ENCODE measurements at places on chromosomes 12 and 14.

GRCh38 chr12:125773033-125773640 is 707.9 kb downstream of the AACS start:
- no peak for DNase-seq

DNA sequence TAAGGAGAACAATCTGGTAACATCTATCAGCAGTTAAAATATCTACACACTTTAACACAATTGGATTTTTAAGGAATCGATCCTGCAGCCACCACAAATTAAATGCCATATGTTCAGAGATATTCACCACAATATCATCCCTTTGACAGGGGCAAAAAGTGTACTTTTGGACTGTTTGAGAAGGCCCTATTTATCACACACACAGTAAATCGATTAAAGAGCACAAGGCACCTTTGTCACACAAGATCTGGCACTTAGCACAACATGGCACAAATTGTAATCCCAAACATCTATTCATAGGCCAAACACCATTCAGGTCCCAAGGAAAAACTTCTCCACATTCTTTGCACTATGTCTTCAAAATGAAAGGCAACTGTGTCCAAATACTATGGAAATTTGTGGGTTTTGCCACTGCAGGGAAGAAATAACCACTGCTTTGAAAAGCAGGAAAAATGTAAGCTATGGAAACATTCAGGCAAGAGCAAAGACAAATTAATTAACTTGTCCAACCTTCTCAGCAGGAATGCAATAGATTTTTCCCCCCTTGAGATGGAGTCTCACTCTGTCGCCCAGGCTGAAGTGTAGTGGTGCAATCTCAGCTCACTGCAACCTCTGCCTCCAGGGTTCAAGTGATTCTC is 282.5 kb upstream of the TMPO start:
- no peak for DNase-seq

DNA sequence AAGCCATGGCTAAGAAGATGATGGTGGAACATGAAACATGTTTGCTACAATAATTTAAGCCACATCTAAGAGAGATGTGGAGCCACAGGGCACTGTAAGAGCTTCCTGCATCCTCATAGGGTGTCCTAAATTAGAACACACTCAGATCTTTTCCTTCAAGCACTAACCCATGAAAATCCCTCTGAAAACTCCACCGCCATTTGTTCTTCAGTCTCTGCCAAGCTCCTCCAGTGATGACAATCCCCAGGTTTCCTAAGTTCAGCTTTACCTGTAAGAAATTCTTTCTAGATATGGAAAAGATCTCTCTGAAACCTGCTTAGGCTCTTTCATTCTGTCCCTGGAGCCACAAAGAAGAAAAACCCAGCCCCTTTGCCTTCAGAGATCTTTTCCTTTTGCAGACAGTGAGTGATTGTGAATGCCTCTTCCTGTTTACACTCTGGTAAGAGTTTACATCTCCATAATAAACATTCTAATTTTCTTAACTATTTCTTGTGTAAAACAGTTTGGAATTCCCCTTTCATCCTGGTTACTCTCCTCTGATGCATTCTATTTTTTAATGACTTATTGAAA is 907.2 kb downstream of the VRK1 start:
- DNase-seq: no peak

DNA sequence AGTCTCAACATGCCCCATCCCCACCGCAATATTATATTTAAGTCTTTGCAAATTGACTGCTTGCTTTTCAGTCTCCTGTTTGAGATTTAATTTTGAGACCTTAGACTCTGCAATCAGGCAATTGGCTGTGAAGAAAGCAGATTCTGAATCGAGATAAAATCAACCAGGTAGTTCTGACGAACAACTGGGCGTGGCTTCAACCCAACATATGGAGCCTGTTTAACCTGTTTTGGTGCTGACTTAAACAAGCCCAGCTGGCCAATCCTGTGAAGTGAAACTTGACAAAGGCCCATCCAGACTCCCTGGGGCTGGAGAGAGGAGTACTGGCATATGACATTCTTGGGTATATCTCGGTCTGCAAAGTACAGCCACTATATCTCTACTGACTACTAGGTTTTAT is 9.8 kb upstream of the CIPC start:
- no peak for DNase-seq

- DNase-seq: no peak
These were observed 459.7 kb downstream of the GXYLT1 start for GRCh38 chr12:41684997-41685396.

DNA sequence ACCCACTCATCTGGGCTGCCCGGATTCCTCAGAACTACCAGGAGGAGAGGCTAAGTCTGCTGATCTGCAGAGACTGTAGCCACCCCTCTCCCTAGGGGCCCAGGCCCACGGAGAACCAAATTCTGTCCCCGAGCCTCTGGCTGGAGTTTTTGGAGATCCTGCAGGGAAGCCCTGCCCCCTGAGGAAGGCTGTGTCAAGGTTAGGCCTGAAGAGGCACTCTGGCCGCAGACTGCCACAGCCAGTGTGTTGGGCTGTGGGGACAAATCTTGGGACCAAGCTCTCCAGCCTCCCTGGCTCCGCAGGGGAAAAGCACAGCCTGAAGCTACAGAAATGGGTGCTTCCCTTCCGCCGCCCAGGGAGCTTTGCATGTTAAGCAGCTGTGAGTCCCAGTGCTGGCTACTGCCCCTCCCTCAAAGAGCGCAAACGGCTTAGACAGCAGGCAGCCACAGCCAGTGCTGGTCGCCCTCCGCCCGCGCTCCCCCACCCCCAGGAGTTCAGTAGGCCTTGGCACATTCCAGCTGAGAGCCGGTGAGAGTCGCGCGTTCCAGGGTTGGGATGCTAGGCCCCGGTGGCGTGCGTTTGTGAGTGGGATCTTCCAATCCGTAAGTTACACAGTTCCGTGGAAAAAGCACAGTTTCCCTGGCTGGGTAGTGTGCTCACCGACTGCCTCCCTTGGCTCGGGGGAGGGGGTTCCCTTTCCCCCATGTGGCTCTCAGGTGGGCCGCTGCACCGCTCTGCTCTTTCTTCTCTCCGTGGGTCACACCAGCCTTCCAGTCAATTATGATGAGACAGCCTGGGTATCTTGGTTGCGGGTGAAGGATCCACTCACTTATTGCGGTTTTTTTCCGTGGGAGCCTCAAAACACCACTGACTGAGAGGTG is 13.2 kb downstream of the CLEC4E start:
- no peak for DNase-seq

DNA sequence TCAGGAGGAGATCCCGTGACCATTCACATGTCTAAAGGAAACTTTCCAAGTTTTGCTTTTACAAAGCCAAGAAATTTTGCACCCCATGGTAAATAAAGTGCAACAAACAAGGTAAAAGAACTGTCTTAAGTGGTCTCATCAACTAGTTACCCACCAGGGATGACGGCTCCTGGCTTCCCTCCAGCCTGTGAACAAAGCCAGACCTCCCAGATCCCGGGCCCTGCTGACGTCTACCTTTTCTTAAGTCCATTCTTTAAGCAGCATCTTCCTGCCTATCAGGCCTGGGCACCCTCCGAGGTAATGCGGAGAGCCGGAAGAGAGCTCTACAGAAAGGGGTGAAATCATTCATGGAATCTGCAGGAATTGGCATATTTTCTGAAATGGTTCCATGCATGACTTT is 58.0 kb upstream of the DAAM1 start:
- DNase-seq: no peak

GRCh38 chr14:106051796-106052195 is 525.4 kb downstream of the TMEM121 start:
- no peak for DNase-seq

DNA sequence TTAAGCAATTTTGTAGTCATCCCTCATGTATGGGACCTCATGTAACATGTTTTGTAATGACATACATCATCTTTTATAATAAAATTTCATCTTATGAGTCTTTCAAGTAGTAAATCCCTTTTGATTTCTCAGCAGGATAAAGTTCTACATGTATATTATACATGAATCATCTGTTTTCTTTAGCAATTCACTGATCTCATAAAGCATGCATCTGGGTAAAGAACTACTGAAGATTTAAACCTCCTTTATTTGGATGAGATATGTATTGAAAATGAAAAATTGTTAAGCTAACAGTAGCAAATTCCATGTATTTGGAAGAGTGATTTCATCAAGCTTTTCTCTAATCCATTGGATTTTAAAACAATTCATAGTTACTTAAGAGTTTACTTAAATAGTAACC is 126.9 kb downstream of the KITLG start:
- no peak for DNase-seq

- peak; percentile 36 for DNase-seq
These were observed 58.1 kb downstream of the PLEKHG3 start for GRCh38 chr14:64762044-64763034.

DNA sequence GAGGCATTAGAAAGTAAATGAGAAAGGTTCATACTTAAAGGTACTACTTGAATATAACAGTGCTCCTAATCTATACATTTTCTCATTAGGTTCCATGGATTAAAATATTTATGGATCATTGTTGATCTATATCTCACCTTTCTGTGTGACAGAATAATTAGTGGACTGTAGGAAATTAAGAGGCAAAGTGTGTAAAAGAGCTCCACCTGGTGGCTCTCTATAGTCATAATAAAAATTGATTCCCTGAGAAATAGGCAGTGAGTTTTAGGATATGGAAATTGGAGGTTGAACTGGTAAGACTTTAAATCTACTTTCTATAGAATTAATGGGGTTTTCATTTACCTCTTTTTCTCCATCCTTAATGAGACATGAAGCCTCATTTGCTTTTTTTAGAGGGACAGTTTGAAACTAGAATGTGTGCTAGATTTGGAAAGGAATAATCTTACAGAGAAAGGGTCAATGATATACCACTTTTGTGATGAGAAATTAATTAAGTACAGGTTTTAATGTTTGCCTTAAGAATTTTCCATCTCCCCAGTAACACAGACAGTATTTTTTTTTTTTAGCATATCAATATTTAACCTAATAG is 11.8 kb upstream of the DERA start:
- peak; percentile 10 for DNase-seq

GRCh38 chr12:57430112-57430930 is 522 bp downstream of the R3HDM2 start:
- no peak for DNase-seq

DNA sequence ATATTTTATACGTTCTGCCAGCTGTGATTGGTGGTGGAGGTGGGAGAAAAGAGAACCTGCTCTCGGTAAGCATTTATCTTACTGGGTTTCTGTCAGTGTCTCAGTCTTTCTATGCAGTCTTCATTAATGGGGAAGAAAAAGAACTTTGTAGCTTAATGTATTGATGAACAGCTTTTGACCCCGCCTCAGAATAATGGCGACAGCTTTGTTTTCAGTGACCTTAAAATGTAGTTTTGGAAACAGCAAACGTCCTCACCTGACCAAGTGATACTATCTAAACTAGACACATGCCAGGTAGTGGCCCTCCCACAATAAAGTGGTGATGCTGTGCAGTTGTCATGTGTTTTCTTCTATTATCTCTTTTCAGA is 1.4 kb downstream of the DACT1 start:
- DNase-seq: no peak

GRCh38 chr12:3253682-3254275 is 176.6 kb downstream of the TSPAN9 start:
- no peak for DNase-seq

- no peak for DNase-seq
These were observed 44.5 kb upstream of the AMN1 start for GRCh38 chr12:31773223-31773750.

GRCh38 chr12:62466594-62467491 is at the start of gene MON2:
MON2 (plus strand) TSS chr12:62466826; CDS start chr12:62467208, 382 bp downstream.
- DNase-seq: peak; percentile 79

GRCh38 chr14:58367296-58367695 is 28.4 kb upstream of the TOMM20L start:
- DNase-seq: no peak

DNA sequence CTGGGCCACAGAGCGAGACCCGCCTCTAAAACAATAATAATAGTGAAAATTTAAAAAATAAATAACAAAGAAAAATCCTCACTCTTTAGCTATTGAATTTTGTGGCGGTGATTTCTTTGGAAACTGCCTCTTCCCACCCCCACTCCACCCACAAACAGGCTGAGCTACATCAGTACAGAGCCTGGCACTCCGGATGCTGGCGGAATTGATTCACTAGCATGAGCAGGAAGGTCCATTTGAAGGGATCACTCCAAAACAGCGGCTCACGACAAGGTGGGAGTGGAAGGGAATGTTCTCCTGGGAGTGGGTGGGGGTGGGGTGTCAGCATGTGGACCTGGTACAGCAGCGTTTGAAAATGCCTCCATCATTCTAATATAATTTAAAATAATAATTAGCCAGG is 26.1 kb downstream of the CCDC177 start:
- no peak for DNase-seq

- no peak for DNase-seq
These were observed 127.7 kb downstream of the ZFP36L1 start for GRCh38 chr14:68665131-68665530.

DNA sequence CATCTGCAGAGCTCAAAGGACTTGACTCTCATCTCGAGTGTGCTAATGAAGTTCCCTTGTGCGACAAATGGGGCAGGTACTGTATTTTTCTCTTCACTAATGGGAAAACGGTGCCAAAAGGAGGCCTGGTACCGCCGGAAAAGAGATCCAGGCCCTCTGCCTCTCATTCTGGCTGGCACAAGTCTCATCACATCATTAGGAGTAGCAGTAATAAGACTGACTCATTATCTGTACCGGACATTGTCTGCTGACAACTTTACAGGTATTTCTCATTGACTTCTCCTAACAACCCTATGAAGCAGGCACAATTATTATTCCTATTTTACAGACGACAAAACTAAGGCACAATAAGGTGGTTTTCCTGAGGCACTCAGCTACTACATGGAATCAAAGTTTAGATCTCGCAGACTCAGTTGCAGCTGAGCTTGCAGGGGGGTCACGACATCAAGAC is 668 bp downstream of the APPL2 start:
- DNase-seq: no peak

Measured in MV-4-11 (cell line).